T follicular helper cell (primary cell): ENCODE measurements at places on chromosomes 4 and X.

DNA sequence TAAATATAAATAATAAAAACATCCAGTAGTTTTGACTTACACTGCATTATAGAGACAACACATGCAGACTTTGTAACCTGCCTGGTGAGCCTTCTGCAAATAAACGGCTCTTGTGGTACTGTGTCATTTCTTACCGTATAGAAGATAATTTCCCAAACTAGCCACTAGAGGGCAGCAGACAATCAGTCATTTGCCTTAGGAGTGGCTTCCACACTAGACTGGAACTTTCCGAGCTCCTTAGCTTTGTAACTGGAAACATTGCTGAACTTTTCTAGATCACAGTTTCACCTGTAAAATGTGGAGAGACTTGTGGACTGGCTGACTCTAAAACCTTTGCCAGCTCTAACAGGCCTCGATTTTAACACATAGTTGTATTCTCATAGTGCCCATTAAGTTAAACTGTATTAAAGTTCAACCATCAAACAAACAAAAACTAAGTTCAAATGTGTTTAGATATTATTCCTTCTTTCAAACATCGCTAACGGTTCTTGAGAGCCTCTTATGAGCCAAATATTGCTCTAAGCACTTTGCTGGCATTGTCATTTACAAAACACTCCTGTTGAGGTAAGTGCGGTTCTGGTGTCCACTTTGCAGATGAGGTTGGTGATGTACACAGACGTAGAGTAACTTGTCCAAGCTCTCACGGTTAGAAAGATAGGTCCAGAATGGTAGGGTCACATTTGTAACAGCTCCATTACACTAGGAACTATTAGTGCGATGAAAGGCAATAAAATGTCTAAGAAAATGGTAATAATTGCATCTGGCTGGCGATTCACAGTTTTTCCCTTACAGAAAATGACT lies 345.5 kb downstream of the ANK2 start:
- DNase-seq: peak; percentile 16

GRCh38 chr4:7924163-7924562 lies 15.5 kb downstream of the AFAP1 start:
- no peak for DNase-seq

DNA sequence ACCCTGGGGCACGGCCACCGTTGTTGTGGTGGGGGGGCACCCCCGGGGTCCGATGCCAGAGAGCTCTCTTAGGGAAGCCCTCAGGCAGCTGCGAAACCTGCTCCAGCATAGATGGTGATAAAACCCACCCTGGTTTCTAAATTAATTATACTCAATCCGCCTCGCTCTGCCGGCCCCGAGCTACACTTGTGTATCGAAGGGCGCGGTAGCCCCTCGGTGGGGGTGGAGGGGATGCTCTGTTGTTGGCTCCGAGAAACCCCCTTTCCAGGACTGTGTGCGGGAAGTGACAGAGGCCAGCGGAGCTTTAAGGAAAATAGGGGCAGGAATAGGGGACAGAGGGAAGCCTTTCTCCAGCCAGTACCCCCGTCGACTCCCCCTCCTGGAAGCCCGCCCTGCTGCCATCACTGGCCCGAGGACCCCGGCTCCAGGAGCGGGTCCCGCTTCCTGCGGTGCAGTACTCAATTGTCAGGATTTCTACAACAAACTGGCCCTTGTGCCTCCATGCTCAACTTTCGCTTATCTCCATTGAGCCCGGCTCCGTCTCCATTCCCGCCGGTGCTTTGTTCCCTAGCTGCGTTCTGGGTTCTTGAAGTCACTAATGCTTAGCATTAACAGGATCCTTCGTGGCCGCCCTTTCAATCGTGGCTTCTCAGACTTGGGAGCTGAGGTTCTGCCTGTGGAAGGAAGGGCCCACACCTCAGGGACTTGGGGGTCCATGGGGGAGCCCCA lies 408.2 kb downstream of the BCOR start:
- no peak for DNase-seq

GRCh38 chr4:77899607-77900006 lies 37.0 kb downstream of the MRPL1 start:
- no peak for DNase-seq

DNA sequence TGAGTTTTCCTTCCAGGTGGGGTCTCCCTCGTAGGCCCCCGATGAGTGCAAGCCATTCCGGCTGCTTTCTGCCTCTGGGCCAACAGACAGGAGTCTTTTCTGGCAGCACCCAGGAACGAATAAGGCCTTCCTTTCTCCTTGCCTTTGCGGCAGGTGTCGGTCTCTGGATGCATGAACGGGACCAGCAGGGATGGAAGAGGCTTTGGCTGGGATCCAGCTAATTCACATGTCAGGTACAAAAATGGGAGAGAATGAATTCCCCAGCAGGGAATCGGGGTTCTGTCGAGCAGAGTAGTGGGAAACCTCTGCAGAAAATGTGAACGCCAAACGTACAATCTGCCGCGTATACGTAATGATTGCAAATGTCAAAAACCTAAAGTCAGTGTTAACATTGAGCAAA lies 146.1 kb upstream of the TBL1X start:
- no peak for DNase-seq

DNA sequence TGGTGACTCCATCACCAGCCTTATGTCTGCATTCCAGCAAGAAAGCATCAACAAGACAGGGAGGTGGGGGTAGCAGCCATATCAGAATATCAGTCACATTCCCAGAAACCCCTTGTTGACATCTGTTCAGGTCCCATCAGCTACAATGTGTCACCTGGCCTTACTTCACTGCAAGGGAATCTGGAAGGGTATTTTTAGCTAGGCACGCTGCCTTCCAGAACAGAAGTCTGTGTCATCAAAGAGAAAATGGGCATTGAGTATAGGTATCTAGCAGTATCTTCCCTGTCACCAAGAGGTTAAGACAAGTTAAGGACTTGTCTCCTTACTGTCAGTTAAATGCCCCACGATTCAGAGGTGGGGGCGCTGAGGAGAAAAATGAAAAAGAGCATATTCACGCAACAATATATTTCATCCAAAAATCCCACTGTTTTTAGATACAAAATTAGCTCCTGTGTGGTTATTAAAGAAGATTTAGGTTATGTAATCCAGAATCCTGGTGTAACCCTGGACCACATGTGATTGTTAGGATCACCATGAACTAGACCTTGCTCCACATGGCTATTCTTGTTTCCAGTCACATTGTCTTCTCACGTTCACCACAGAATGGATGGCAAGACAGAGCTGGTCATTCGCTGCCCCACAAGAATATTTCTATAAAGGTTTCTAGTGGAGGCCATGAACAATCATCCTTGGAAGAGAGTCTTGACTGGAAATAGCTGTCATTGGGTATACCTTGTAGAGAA lies 60.0 kb upstream of the PDHA1 start:
- DNase-seq: no peak

DNA sequence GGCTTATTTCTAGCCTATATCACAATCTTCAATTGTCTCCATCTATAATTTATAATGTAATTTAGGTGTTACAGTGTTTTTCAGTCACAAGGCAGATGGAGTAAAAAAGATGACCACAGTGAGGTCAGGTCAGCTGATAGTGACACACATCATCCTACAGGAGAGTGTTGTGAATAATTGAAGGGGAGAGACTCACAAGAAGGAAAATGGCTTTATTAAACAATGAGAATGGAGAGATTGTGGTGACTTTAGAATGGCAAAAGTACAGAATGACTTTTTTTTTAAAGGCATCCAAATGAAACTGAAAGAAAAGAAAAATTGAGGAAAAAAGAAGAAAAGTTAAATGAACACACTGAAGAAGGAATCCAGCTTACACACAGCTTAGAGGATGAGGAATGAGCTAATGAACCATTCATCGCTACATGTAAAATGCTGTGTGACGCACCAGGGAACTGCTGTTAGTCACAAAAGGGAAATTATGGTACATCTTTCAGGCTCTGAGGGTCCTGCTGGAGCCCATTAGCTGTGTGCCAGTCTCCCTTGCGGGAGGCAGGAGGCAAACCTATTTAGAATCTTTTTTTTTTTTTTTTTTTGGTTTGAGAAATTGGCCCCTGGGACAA lies 56.6 kb downstream of the SPRY1 start:
- DNase-seq: no peak

- DNase-seq: no peak
Observed at GRCh38 chr4:46947541-46947940, 38.5 kb upstream of the COX7B2 start.

GRCh38 chr4:64508089-64508488 lies 98.8 kb upstream of the TECRL start:
- no peak for DNase-seq

GRCh38 chr4:145326491-145326890 lies 146.1 kb upstream of the OTUD4 start:
- DNase-seq: no peak

DNA sequence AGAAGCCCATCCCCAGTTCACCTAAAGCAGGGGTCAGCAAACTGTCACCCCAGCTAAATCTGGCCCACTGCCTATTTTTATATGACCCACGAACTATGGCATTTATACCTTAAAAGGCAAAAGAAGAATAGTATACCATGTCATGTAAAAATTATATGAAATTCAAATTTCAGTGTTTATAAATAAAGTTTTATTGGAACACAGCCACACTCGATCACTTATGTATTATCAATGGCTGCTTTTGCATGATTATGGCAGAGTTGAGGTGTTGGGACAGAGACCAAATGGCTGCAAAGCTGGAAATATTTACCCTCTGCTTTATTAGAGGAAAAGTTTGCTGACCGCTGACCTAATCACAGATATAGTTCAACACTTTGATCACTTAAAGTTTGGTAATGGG lies 59.2 kb upstream of the GATB start:
- no peak for DNase-seq

GRCh38 chr4:169583563-169583962 lies 28.8 kb downstream of the NEK1 start:
- no peak for DNase-seq

DNA sequence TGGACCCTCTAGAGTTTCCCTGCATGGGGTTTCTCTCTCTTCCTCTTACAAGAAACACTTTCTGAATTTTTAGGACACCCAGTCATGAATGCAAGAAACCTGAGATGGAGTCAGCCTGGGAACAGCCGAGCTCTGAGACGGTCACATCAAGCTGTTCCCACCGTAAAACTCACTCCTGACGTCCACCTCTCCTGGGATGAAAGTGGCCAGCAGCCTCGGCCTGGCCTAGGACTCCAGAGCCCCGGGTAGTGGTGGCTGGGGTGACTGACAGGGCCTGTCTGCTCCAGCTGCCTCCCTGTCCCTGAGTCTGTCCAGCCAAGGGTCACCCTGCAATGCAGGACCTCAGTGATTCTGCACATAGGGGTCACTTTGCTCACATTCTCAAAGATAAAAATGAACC lies 217.8 kb downstream of the SHOX start:
- no peak for DNase-seq

DNA sequence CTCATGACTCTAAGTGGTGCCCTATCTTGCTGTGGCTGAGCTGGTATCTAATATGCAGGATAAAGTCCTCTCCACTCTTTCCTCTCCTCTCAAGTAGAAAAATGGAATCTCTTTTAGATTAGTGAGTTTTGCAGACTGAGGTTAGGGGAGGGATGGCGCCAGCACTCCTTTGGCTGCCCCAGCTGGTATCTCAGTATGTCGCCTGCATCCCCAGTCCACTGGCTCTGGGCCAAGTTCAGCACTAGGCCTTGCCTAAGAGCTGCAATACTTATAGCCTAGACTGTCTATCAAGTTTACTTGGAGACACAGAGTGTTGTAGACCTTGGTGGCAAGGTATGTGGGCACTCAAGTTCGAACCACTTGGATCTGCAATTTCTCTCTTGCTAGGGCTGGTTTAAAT lies 351.3 kb downstream of the NAP1L3 start:
- DNase-seq: no peak

GRCh38 chrX:40468033-40468846 lies 112.5 kb upstream of the ATP6AP2 start:
- DNase-seq: no peak

DNA sequence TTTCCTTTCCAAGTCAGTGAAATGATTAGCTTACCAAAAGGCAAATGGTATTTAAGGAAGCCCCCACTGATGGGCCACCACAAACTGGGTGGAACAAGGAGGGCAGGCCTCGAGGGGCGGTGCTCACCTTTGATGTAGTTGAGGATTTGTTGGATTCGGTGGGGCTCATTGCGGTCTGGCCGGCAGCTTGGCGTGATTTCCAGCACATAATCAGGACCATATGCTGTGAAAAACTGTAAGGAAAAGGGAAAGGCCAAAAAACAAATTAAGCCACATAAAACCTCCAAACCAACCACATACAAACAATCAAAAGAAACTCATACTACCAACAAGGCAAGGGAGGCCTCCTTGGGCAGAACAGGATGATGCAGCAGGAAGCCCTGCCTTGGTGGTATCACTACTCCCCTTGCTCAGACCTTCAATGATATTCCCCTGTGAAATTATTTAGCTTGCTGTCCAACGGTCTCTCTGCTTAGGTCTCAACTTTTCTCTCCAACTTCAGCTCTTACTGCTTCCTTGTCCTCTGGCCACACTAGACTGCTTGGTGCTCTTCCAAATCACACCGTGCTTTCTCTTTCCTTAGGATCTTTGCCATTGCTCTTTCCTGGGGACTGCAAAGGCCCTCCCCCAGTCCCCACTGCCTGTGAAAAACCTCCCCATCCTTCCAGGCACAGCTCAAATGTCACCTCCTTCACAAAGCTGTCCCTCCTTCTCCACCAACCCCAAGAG lies 46.1 kb upstream of the CITED1 start:
- DNase-seq: no peak

DNA sequence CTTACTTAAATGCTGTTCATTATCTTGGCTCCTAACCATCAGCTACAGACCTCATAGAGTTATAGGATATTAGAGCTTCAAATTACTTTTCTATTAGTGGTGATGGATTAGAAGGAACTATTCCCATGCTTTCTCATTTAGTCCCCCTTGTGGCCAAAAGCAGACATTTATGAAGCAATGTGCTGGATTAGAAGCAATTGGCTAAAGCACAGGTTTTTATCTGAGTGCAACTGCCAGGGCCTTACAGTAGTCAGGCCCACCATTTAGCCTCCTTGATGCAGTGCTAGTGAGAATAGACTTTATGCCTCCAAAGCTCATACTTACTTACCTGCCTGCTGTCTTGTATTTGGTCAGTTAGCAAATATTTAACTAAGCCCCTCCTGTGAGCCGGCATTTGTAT lies 93.0 kb downstream of the TSPAN7 start:
- no peak for DNase-seq

GRCh38 chr4:122050841-122051240 lies 99.0 kb upstream of the TRPC3 start:
- no peak for DNase-seq

DNA sequence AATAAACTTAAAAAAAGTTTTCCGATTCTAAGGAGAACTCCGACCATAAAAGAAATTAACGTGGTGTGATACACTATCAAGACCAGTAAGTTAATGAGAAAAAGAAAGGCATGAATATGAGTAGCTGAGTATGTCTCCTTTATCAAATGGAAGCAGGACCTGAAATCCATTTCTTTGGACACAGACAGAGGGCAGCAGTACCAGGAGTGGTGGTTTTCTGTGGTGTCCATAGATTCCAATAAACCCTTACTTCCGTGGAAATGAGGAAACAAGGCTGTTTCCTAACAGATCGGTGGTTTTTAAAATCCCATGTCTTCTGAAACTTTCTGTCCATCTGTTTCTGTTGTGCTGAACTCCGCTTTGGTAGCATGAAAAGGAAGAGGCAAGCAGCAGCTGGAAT lies 128.5 kb upstream of the TSPAN5 start:
- no peak for DNase-seq

- DNase-seq: no peak
Observed at GRCh38 chr4:156949373-156949814, 22.2 kb downstream of the PDGFC start.

GRCh38 chr4:78591404-78591803 lies 39.8 kb downstream of the ANXA3 start:
- DNase-seq: no peak

GRCh38 chr4:76384052-76384451 lies 36.9 kb downstream of the CCDC158 start:
- DNase-seq: no peak
